Foreskin melanocyte (primary cell): ENCODE measurements at places on chromosomes 2 and 18.

- DNase-seq, result no peak
These were observed 14.7 kb downstream of the NEDD4L start for GRCh38 chr18:58058720-58059119.

DNA sequence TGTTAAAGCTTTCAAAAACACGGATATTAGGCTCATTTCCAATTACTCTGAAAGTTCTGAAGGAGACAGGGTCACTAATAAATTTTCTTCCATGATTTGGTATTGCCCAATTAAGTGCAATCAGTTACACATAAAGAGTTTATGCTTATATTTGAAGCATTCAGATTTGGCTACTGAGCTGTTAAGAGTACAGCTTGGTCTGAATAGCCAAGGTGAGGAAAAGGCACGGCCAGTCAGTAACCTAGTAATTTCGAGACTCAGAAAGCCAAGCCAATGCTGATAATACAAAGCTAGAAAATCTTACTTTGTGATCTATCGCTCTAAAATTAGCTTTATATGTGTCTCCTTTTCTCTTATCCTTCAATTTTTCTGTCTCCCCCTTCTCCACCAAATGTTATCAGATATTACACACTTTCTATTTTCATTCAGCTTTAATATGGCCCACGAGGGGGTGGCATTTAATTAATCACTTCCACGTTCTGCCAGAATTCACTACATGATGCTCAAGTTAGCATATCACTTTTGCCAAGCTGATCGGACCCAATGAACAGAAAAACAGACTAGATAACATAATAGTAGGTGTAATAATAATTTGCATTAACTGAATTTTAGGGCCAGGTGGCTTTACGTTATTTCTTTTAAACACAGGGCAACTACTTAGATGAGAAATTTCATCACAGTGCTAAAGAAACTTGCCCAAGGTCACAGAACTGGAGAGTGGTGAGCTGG is 138.4 kb downstream of the TCF4 start:
- no peak for DNase-seq

- peak; percentile 76 for DNase-seq
These were observed 209.9 kb downstream of the TFCP2L1 start for GRCh38 chr2:121075006-121075551.

DNA sequence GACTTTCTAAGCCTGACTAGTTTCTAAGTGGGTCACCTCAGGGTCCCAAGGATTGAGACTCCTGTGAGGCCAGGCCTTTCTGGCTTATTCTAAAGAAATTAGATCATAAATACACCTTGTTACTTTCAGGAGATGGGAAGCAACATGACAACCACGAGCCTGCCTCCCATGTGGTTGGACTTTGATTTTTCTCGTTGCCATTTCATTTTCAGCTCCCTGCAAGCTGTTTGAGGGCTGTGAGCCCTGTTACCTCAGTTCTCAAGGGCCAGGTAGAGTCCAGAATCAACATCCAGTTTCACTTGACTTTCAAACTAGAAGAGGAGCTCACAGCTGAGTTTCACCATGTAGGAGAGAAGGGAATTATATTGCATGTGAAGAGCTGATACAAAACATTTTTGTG is 159.8 kb upstream of the BCL2L11 start:
- no peak for DNase-seq

DNA sequence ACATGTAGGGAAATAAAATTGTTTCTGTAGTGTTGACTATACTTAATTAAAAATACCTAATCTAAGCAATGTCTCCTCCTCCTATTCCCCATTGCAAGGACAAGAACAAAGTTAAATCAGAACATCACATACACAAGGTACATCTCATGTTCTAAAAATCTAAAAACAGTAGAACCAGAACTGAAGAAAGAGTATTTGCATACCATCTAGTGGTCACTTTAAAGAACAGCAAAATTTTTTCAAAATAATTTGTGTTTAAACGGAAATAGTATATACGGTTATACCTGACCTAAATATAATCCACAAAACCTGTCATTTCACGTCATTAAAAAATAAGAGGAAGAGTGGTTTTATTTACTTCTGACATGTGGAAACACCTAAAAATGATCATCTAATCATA is 294.3 kb upstream of the KCNH7 start:
- DNase-seq, result no peak

DNA sequence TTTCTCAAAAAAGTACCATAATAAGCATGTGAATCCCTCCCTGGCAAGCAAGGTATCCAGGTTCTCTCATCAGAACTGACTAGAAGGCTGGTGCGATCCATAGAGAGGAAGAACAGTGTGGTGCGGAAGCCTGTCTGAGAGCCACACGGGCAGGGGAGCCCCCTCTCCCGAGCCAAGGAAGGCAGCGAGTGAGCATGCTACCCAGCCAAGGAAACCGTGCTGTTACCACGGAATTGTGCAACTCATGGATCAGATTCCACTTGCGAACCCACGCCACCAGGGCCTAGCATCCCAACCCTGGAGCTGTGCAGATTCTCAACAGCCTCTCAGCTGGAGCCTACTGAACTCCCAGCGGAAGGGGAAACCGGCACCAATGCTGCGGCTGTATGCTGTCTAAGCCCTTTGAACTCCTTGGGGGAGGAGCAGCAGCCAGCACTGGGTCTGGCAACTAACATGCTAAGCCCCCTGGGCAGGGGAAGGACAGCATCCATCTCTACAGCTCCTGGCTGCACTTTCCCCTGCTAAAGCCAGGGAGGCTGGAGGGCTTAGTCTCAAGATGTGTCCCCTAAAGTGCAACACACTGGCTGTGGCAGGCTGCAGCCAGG is 823.1 kb downstream of the EPHA4 start:
- no peak for DNase-seq

DNA sequence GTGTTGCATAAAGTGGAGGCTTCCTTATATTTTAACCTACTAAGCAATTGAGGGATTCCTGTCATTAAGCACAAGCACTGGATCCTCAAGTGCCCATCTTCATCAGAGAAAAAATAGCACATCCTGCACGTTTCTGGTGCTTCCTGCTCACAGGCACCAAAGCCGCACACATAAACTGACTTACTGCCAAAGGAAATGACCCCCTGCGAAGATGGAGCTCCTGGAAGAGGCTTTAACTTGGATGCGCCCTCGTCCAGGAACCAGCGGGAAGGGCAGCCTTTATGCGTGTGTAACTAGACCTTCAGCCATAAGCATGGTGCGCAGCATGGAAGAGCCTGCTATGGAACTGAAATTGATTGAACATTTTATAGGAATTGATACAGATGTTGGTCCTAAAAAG is 188.7 kb downstream of the FTCDNL1 start:
- DNase-seq, result no peak

GRCh38 chr2:197198890-197199289 is 111.7 kb downstream of the ANKRD44 start:
- DNase-seq, result peak; percentile 44

DNA sequence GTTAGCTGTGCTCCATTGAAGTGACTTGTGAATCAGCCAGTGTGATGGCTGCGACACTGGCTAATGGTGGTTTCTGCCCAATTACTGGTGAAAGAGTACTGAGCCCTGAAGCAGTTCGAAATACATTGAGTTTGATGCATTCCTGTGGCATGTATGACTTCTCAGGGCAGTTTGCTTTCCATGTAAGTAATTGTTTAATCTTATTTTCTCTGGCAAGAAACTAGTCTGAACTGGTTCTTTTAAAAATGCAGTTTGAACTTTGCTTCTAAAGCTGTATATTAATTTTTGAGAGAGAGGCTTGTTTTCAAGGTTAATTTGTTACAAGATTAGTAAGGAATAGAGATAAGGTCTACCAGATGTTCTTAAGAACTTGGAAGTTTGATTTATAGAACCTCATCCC is 46.7 kb downstream of the GLS start:
- peak; percentile 50 for DNase-seq

GRCh38 chr2:136424112-136424511 is 306.2 kb upstream of the CXCR4 start:
- DNase-seq, result no peak

GRCh38 chr2:240166761-240167587 is 26.5 kb upstream of the OTOS start:
- no peak for DNase-seq
